Stimulated activated CD4-positive, alpha-beta T cell treated with anti-CD3 and anti-CD28 coated beads, Interleukin-1b, Interleukin-23, amount 100 ng/mL, for 1 hour (primary cell): ENCODE measurements at places on chromosomes 11 and 22.
A peak's percentile ranks its signal among the peaks of the same experiment; 100 is the strongest.

GRCh38 chr22:31768422-31769059, 14.7 kb downstream of the DEPDC5 start:
- no peak for DNase-seq

DNA sequence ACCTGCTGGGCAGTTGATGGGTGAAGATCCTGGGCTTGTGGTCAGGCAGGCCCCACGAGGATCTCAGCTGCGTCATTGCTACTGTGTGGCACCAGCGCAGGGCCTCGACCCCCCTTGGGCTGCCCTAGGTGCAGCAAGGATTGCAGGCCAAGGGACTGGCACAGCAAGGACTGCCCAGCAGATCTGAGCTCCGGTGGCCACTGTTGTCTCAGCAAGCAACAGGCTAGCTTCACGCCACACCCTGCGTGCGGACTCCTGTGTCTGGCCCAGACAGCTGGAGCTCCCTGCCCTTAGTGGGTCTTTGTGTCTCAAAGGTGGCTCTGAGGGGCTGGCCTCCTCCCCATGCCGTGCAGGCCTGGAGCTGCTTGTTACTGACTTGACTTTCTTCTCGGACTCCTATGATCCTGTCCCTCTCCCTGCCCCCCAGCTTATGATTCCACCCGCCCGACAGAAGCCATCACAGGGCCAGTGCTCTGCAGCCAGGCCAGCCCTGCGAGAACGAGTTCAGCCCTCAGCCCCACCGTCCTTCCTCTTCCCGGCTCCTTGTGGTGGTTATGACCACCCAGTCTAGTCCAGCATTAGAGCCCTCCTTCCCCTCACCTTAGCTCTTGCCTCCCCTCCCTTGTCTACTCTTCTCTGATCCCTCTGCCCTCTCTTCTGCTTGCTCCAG, 295.6 kb downstream of the TBC1D22A start:
- no peak for DNase-seq

DNA sequence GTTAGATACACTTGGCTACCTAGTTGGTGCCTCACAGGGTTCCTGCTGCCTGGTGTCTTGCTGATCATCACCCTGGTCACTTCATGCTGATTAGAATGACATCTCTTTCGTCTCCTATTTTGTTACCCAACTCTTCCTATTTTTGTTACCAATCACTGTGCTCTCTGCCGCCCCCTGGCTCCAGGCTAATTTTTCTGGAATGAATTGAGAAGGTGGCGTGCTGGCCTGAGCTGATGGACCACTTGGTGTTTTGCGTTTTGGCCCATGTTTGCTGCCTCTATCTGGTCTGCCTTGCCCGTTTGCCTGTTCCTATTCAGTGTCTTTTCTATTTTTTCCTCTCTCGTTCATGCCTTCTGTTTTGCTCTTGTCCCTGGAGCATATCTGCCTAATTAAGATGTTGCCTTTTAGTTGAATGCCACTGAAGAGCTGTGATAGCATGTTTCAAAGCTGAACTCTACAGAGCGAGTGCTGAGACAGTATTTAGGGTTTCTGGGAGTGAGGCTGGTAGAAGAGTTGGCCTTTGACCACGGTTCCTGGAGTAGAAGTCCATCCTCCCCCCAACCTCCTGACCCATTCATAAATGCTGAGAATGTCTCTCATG, 5.9 kb upstream of the ATF4 start:
- peak; percentile 48 for DNase-seq

DNA sequence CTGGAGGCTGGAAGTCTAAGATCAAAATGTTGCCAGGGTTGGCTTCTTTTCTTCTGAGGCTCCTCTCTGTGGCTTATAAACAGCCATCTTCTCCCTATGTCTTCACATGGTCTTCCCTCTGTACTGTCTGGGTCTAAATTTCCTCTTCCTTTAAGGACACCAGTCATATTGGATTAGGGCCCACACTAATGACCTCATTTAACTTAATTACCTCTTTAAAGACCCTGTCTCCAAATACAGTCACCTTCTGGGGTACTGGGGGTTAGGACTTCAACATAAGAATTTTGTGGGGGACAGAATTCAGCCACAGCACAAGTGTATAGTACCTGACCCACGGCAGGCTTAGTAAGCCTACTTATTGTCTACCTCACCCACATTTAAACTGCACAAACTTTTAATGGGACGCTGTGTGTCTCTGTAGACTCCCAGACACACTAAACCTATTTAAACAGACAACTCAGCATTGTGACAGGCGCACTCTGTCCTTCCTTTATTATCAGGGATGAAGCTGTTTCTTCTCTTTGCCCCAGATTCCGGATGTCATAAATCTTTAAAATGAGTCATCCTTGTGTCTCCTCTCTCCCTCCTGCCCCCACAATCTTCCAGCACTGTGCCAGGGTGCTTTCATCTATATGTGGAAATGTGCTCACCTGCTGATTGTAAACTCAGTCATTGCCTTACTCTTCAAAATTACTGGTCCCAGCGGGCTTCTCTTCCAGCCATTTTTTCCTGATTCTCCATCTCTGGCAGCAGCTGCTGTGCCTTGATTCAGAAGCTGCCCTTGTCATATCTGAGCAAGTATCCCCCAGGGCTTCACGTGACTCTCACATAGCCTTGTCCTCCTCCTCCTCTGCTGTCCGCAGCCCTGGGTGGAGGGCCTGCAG, 5.4 kb upstream of the MAPK8IP1 start:
- DNase-seq, result no peak

- no peak for DNase-seq
Measured at GRCh38 chr11:128895526-128895925, 4.4 kb downstream of the KCNJ5 start.

DNA sequence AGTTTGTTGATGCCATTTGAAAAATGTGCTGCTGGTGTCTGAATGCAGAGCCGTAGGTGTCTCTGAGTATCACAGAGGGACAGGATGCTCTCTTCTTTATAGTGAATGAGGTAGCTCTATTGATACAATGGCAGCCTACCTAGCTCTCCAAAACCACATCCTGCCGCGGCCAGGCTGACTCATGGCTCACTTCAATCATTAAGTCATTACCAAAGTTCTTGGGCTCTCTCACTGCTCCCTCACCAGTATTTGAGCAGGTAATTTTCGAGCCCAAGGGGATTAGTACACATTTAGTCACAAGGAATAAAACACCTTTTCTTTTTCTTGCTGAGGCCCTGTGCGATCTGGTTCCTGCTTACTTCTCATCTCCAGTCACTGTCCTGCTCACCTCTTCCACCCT, 509.0 kb upstream of the LARGE1 start:
- no peak for DNase-seq

GRCh38 chr11:79110796-79111195, 330.0 kb downstream of the TENM4 start:
- DNase-seq, result no peak

GRCh38 chr11:118401880-118402590, 629 bp downstream of the ATP5MG start:
- DNase-seq, result no peak

DNA sequence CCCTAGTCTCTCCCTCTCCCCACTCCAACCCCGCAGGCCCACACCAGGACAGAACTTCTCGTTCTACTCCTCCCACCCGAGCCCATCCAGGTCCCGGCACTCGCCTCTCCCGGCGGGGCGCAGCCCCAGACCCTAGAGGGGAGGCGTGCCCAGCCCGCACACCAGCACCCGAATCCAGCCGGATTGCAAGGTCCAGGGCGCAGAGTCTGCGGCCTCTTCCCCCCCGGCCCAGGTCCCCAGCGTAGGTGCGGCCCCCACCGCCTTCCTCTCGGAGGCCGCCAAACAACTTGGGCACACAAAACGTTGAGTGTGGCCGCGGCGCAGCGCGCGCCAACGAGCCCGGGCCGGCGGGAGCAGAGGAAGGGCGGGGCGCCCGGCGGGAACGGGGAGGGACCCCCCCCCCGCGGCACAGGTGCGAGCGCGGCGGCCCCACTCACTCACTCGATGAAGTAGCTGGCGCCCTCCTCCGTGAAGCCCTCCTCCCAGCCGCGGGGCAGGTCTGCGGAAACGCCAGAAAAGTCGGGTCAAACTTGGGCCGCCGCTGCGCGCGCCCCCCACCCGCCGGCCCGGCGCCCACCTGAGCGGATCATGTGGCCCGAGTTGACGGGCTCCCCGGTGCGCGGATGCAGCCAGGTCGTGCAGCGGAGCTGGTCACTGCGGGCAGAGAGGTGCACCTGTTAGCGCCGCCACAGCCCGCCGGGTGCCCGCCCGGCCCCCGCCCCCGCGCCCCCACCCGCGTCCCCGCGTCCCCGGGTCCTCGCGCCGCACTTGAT, 480 bp downstream of the PLEKHA7 start:
- no peak for DNase-seq

- DNase-seq, result no peak
Measured at GRCh38 chr22:42376711-42377554, 55.3 kb downstream of the NFAM1 start.

- DNase-seq, result no peak
Measured at GRCh38 chr11:125481531-125481930, 14.5 kb downstream of the FEZ1 start.

- no peak for DNase-seq
Measured at GRCh38 chr22:28047740-28048139, 128.7 kb upstream of the PITPNB start.

GRCh38 chr22:35307892-35308291, 8.2 kb downstream of the TOM1 start:
- DNase-seq, result no peak

- no peak for DNase-seq
Measured at GRCh38 chr11:27179334-27179733, 138.7 kb downstream of the BBOX1 start.

GRCh38 chr11:47378010-47378835, at the start of gene SPI1:
Gene SPI1 (minus strand): TSS chr11:47378547. CDS start chr11:47378353, 194 bp downstream.
- DNase-seq, result no peak

DNA sequence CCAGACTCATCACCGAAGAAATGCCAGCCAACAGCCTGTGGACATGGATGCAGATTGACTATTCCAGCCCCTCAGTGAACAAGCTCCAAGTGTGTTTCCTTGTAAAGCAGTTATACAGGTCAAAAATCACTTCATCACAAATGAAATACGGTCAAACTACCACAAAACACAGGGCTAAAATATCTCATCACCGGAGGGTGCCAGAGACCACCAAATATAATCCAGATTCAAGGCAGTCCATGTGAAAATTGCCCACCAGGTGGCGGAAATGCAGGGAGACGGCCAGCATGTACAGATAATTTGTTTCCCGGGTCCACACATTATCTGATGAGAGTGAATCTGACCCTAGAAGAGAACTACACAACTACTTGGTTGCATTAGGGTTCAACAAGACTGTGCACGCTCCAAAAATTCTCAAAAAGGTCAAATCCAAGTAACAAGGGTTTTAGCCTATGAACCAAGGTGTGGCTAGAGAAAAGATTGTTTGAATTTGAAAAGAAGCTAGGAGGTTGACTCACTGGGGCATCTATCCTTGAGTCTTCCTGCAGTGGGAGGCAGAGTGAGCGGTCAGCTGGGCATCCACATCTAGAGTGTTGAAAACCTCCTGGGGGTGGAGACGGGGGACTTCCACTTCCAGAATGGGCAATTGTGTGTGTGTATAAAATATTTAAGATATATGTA, 71.7 kb downstream of the IGLL5 start:
- peak; percentile 48 for DNase-seq

GRCh38 chr11:16792426-16792825, 54.0 kb downstream of the C11orf58 start:
- DNase-seq, result no peak

DNA sequence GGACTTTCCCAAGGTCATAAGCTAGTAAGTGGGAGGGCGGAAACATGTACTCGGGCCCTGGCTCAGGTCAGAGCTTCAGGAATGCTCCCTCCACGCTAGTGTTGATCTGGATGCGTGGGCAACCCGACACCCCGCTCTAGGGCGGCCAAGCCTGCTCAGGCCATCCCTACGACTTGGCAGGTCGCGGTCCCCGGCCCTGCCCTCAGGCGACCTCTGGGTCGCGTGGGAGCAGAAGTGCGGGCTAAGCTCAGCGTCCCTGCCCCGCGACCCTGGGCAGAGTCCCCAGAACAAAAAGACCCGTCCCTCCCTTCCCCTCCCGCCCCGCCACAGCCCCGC, 781 bp upstream of the TEF start:
- DNase-seq, result no peak

GRCh38 chr11:2426826-2427521, 17.3 kb downstream of the TRPM5 start:
- no peak for DNase-seq

- DNase-seq, result no peak
Measured at GRCh38 chr11:132549561-132549960, 982.7 kb downstream of the OPCML start.

DNA sequence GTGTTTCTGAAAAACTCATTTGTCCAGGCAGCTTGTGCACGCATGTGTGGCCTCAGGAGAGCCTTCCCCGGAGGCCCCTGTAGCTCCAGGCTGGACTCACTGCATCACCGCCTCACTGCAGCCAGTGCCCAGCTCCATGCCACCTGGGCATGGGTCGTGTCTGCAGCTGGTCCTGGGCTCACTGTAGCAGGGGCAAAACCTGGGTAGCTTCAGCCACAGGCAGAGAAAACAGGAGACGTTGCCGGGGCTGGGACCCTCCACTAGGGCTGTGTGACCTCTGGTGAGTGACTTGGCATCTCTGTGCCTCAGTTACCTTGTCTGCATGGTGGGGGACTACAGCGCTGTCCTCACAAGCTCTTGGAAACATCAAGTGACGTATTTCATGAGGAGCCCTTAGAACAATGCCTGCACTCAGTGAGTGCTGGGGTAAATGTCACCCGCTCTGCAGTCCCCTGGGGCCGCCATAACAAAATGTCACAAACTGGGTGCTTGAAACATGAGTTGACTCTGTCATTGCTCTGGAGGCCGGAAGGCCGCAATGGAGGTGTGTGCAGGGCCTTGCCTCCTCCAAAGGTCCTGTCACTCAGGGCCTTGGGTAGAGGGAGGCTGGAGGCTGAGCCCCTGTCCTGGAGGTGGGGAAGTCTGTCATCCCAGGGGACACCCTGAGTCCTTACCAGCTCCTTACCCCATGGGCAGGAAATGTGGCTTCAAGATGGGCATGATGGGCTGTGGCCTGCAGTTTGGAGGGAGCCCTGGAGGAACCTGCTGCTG, 488.7 kb downstream of the TBC1D22A start:
- DNase-seq, result no peak

- DNase-seq, result no peak
Measured at GRCh38 chr11:132220474-132220873, 850.1 kb downstream of the NTM start.

DNA sequence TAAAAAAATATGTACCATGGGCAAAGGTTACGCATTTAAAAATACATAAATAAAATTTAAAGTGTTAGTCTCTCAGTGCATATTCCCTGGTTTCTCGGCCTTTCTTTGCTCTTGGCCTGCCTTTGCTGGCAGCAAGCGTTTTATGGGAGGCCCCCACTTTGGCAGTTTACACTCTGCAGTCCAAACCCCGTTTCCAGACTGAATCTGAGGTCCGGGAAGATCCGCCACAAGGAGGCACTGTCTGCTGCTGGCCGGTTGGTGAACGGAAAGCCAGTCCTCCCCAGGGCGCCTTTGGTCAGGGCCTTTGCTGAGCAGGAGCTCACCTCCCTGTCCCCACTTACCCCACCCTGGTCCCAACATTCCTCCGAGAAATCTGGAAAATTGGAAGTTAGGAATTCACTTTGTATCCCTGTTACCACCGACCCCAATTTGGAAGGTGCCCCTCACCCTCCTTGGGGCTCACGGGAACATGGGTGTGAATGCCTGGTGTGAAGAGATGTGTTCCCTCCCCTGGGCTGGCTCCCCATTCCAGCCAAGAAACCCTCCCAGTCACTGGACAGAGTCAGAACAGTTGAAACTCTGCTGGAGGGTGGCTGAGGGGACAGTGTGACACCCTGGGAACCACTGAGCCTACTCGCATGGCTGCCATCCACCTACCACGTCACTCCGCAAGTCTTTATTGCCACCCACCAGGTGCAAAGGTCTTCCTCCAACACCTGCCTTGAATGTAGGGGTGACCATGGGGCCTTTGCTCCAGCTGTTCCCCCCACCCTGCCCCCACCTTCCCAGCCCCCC, 9.4 kb upstream of the SF1 start:
- no peak for DNase-seq
